Sciatic nerve (tissue), 2 donors: ENCODE measurements at places on chromosomes 3 and 15. TPM values are rescaled to one million over a fixed set of nuclear protein-coding genes. Genes with fewer than 3 reads are reported as not detected.

DNA sequence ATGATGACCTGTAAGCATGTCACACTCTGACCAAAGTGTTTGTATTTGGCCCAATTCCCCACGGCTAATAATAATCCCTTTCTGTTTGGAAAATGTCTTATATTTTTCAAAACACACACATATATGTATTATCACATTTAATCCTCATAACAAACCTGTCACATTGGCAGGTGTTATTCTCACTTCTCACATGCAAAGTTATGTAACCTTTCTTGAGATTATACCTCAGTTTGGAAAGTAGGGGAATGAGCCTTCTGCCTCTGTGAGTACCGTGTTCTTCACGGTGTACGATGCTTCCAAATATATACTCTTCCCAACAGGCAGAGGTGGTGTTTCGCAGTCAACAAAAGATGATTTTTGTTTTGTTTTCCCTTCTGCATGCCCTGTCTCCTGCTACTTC lies 205.6 kb downstream of the TP63 start:
- DNase-seq: no peak

GRCh38 chr3:190435618-190436017 lies 14.1 kb downstream of the TMEM207 start:
- DNase-seq: no peak

DNA sequence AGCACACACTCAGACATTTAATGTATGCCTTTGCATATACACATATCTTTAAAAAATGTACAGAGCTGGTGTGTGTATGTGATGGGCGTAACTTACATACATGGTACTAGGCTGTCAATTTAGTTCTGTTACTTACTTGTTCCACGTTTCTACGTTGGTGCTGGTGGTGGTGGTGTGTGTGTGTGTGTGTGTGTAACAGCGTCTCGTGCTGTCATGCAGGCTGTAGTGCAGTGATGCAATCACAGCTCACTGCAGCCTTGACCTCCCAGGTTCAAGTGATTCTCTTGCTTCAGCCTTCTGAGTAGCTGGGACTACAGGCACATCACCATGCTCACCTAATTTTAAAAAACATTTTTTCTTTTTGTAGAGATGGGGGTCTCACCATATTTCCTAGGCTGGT lies 64.2 kb downstream of the ISG20 start:
- DNase-seq: no peak

Gene DLL4
- 33.3 TPM for total RNA-seq

- no peak for DNase-seq
Observed at GRCh38 chr3:39329493-39329892, at the start of gene CCR8. Gene CCR8 (plus strand): TSS chr3:39329709. CDS start chr3:39332332, 2,623 bp downstream.

DNA sequence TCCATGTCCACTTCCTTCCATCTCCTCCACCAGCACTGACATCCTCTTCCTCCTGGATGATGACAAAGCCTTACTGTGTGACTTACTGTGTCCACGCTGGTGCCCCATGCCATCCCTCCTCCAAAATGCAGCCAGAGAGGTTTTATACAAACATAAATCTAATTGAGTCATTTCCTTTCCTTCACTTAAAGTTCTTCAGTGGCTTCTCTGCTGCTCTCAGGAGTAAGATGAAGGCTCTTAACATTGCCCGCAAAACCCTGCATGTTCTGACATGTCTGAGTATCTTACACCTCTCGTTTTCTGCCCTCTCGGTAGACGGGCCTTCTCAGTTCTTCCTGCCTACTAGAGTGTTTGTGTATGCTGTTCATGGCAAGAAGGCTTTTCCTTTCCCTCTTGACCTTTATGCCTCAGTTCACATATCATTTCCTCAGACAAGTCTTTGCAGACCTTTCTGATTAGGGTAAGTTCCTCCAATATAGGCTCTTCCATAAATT lies 175.5 kb downstream of the CFAP20DC start:
- DNase-seq: no peak

Gene CFAP20DC
- 0.49 TPM for total RNA-seq

DNA sequence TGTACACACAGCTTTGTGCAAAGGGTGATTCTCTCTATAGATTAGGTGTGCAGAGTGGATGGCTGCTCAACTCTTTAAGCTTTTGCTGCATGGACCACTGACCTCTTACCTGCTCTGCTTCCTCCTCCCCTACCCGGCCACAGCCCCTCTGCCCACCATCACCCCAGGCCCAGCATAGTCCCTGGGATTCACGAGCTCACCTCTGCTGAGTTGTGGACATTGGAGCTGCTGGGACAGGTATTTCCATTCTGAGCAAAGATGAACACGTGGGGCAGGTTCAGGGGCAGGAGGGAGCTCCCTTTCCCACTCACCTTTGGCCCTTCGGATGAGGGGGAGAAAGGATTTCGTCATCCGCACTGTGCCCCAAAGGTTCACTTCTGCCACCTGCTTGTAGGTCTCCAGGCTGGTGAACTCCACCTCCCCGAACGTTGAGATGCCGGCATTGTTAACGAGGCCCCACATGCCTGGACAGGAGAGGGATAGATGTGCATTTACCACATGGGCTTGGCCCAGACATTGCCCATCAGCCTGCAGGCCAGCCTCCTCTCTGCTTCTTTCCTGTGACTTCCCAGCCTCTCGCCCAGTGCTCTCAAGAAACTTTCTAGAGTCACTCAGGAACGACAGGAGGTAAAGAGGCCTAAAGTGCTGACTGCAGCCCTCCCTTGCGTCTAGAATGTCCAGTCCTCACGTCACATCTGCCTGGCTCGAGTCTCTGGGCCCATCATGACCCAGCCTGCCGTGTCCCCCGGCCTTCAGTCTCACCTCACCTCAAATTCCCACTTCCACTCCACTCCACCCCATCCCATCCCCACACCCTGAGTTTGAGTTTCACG lies 41.6 kb downstream of the BDH1 start:
- no peak for DNase-seq

DNA sequence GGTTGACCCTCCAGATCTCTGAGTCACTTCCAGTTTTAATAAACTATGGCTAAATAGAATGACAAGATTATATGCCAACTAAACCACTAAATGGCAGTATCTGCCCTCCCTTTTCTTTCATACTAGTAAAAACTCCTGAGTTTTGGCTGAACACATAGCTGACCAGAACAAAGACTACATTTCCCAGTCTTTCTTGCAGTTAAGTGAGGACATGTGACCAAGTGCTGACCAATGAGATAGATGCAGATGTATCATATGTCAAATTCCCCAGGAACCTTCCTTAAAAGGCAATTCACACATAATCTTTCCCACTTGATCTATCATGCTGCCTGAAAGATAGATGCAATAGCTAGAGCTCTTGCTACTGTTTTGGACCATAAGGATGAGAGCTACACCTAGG lies 191.3 kb downstream of the SHOX2 start:
- no peak for DNase-seq

Gene SOX2
- 12.4 TPM for total RNA-seq

Gene PDIA5
- total RNA-seq: 27.8 TPM

Gene DYNLT2B
- 9.9 TPM for total RNA-seq

Gene IQCF5
- total RNA-seq: not detected

Gene LRTM1
- not detected for total RNA-seq

DNA sequence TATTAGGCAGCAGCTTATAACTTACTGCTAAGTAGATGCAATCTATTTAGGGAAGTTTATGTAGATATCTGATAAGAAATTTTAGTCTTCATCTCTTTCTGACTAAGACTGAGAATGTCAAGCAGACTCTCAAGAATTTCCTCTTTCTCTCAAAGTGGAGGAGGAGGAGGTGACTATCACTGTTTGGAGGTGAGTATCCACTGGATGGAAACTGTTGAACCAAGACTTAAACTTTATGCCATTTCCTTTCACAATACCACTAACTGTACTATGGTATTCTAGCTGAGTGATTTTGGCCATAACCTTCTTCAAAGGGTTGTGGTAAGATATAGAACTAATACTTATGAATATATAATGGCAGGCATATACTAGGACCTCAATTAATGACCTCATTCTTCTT lies 64.6 kb downstream of the TPRG1 start:
- DNase-seq: no peak

GRCh38 chr3:33690341-33690740 lies 27.7 kb downstream of the CLASP2 start:
- no peak for DNase-seq
